ENCODE measurements at places on chromosomes 3 and 15. TPM values are rescaled to one million over a fixed set of nuclear protein-coding genes. Genes with fewer than 3 reads are reported as not detected.

Gene COX17
- total RNA-seq = 60.8 TPM

Gene TMEM207
- not detected for total RNA-seq

Gene RASGRP1
- 6.2 TPM for total RNA-seq

Gene AADAC
- 3.5 TPM for total RNA-seq

Gene OSBPL10
- total RNA-seq = 25.0 TPM

Gene IP6K1
- total RNA-seq = 42.0 TPM

DNA sequence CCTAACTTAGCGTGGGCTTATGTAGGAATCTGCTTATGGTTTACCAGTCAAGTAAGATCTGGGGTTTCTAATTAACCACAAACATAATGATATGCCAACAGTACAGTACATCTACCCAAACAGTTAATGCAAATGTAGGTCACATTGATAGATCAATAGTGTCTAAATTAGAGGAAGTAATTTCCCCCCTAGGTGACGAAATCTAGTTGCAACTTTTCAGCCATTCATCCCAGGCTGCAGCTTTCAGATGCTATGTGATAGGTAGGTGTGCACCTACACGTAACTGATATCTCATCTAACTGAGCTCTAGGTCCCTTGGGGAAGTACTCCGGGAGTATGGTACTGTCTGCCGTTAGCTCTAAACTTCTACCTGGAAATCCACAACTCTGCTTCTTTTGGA lies 57.2 kb downstream of the CRTC3 start:
- DNase-seq = no peak

GRCh38 chr15:42737529-42738328 lies 801 bp upstream of the CDAN1 start:
- DNase-seq = no peak

DNA sequence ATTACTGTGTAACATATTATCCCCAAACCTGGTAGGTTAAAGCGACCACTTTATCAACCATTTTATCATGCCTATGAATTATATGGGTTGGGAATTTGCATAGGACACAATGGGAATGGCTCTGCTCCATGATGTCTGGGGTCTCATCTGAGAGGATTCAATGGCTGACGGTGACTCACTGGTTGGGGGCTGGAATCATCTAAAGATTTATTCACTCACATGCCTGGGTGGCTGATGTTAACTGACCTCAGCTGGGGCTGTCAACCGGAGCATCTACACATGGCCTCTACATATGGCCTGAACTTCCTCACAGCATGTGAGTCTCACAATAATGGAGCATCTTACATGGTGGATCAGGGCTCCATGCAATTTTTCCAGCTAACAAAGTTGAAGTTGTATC lies 313.1 kb upstream of the PPP2R3A start:
- no peak for DNase-seq

DNA sequence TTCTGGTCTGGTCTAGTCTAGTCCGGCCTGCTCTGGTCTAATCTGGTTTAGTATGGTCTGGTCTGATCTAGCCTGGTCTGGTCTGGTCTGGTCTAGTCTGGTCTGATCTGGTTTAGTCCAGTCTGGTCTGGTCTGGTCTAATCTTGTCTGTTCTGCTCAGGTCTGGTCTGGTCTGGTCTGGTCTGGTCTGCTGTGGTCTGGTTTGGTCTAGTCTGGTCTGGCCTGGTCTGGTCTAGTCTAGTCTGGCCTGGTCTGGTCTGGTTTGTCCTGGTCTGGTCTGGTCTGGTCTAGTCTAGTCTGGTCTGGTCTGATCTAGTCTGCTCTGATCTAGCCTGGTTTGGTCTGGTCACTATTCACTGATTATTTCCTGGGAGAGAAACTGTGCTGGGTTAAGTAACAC lies 84.1 kb upstream of the PRR23E start:
- DNase-seq = no peak

- DNase-seq = no peak
These were observed 384.4 kb upstream of the C2CD4B start for GRCh38 chr15:62549345-62549970.

GRCh38 chr3:49132437-49133225 lies at the start of gene LAMB2:
LAMB2 (minus strand) TSS chr3:49133050; CDS start chr3:49132867, 183 bp downstream.
- peak; percentile 85 for DNase-seq

GRCh38 chr3:122076491-122077292 lies 21.5 kb downstream of the CD86 start:
- DNase-seq = no peak

GRCh38 chr3:4738737-4739274 lies 240.4 kb upstream of the BHLHE40 start:
- DNase-seq = no peak

DNA sequence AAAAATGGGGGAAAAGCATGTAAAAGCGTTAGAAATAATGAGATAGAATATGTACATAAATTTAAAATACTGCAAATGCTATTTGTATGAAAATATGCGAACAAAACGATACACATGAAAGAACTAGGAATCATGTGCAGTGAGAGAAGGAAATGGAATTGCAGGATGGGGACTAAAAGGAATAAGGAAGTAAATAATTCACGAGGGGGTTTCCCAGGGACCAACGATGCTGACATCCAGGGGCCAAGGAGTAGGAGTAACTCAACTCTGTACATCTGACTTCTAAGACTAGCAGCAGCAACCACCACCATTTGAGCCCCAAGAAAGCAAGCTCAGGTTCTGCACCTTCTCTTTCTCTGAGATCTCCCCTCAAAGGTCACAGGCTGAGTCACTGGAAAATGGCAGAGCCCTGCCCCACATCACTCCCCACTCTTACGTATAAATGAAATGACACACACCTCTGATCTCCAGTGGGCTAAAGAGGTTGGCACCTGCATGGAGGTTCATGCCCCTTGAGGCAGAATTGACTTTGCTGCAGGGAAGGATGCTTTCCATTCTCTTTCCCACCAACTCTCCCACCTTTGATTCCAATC lies 100.0 kb upstream of the DLG1 start:
- DNase-seq = no peak

GRCh38 chr3:61545716-61546115 lies 15.7 kb upstream of the PTPRG start:
- no peak for DNase-seq

DNA sequence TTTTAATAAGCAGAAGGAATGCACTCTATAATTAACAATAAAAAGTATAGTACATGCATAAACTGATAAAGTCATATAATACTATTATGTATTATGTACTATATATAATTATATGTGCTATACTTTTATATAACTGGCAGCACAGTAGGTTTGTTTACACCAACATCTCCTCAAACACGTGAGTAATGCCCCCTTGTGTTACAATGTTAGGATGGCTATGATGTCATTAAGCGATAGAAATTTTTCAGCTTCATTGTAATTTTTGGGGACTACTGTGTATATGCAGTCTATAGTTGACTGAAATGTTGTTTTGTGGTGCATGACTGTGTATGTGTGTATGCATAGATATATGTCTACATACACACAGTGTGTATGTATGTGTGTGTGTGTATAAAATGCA lies 100.6 kb downstream of the SLMAP start:
- DNase-seq = no peak

- no peak for DNase-seq
These were observed 72.7 kb downstream of the SCN5A start for GRCh38 chr3:38576526-38577370.
